ENCODE measurements at places on chromosomes 16 and 17.

- no peak for DNase-seq
Observed at GRCh38 chr16:88508376-88508867, 55.3 kb downstream of the ZFPM1 start.

- DNase-seq: no peak
Observed at GRCh38 chr16:55728797-55729196, 73.0 kb downstream of the SLC6A2 start.

GRCh38 chr16:84959045-84959576 lies 52.2 kb downstream of the ZDHHC7 start:
- DNase-seq: no peak

- no peak for DNase-seq
Observed at GRCh38 chr17:78053777-78054468, 74.6 kb downstream of the TMC6 start.

DNA sequence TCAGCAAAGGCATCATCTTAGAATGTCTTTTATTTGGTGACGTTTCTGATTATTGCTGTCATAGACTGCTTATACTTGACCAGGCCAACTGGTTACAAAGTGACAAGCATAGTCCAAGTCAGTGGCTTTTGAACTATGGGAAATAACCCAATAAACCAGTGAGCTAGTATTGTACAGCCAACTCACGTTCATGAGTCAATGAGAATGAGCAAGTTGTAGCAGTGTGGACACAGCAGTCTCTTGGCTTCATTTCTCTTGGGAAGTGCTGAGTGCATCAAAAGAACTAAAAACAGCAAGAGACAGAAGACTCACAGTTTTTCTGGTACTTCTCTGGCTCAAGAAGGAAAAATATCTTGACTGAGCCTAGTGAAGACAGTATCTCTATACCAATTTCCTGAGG lies 36.9 kb upstream of the CRISPLD2 start:
- no peak for DNase-seq

DNA sequence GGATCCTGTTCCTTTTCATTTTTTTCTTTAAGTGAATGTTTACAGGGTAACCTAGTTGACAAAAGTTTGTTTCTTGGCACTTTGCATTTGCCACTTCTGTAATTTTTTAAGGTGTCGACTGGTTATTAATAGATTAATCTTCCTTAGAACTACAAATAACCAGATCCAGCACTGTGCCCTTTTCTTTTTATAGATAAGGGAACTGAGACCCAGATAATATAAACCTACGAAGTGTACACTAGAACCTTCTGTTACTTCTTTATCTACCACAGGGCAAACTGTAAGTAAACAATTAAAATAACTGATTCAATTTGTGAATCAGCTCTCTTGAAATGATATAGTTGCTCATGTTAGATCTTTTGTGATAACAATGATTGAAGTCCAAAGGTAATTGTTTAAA lies 55.4 kb downstream of the NLK start:
- DNase-seq: no peak

- no peak for DNase-seq
Observed at GRCh38 chr16:50371936-50372595, 3.3 kb upstream of the BRD7 start.

DNA sequence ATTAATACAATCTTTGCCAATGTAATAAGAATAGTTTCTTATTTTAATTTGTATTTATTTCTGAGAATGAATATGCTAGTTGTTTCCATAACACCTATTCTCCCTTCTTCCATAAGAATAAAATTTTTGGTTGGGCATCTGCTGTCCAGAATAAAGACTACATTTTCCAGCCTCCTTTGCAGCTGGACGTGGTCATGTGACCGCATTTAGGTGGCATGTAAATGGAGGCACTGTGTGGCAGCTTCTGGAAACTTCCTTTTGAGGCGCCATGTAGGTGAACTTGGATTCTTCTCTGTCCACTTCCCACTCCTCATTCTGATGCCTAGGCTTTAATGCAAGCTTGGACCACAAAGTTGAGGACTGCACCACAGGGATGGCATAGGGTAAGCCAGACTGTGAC lies 215.4 kb upstream of the AXIN2 start:
- no peak for DNase-seq

- no peak for DNase-seq
Observed at GRCh38 chr17:36731811-36732210, 130.4 kb downstream of the MRM1 start.

GRCh38 chr17:47837401-47838039 lies 3.6 kb downstream of the SCRN2 start:
- DNase-seq: no peak
